ENCODE measurements at places on chromosomes 5 and 9.

DNA sequence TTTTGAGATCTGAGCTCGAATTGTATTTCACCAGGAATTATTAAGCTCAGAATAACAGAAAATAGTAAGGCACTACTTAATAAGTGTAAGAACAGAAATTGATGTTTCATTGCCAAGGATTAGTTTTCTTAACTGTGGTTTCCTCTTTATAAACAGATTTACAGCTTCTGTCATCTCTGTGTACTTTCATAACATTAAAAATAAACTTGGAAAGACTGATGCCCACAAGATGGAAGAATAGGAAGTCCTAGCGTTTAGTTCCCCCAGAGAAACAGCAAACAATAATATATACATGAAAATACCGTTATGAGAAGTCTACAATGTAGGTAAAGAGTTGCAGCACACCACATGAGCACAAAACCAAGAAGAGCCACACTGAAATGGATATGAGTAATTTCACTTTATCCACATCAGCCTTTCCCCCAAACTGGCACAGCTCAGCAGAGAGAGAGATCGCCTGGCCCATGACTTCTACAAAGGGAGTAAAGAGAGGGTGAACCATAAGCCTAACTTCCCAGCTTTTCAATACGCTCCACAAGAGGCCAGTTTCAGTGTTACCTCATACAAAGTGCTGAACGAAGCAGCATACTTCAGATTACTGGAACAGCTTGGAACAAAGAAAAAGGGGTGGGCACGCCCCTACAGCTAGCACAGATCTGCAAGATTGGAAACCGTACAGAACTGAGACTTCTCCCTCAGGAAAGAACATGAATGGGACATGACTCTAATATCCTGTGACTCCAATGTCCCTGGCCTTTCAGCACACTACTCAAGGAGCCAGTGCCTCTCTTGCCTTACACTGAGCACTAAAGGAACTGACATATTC is 75.4 kb downstream of the EMB start:
- DNase-seq: no peak

DNA sequence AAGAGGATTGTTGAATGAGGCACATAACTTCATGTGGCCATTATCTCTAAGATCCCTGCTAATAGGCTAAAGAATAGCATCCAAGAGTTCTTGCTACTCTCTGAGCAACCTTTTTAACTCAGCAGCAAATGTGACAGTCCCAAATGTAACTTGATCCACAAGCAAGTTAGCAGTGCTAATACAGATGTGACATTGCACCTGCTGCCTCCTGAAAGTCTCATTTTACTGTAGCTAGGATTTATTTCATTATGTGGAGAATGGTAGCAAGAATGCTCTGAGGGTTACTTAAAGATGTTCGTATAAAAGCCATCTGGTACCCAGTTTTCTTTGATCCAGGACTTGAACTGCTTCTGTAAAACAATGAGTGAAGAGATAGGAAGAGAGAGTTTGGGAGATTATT is 45.8 kb downstream of the CDH10 start:
- no peak for DNase-seq

DNA sequence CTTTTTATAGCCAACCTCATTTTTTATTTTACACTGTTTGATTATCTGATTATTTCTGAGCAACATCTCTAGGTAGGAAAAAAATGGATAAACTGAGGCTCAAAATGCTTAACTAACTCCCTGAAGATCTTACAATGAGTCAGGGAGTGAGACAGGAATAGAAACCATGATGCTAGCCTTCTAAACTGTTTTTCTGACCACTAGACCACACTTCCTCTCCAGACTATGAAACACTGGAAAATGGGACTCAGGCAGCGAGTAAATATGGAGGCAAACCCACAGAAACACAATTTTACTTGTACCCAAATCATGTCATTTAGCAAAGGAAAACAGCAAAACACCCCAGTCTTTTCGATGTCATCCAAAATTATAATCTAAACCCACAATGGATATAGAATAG is 129.9 kb upstream of the ANKH start:
- no peak for DNase-seq

DNA sequence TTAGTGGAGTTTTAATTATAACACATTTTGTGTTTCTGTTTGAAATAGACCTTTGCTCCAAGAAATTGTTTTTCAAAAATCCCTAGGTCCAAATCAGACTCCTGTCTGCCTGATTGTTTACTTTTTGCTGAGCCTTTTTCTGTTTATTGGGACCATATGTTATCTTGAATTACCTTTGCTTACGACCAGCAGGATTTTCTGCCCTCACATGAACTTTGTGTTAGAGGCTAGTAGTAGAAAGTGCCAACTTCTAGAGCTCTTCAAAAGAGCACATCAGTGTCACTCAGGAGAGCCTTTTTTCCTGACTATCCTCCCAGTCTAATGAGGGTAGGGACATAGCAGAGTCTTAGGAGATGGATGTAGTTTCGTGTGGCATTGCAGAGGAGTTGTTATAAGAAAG is 10.2 kb downstream of the RECK start:
- no peak for DNase-seq

DNA sequence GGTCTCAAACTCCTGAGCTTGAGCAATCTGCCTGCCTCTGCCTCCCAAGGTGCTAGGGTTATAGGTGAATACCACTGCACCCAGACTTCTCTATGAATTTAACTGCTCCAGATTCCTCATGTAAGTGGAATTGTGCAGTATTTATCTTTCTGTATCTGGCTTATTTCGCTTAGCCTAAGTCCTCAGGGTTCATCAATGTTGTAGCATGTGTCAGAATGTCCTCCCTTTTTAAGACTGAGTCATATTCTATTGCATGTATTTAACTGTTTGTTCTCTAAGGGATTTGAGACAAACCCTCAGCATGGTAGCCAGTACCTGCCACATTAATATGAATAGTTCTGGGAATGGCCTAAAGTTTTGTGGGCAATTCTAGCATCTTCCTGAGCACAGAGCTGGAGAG is 53.9 kb upstream of the TUT7 start:
- DNase-seq: no peak

GRCh38 chr5:112397690-112398089 is 21.4 kb downstream of the EPB41L4A start:
- no peak for DNase-seq

GRCh38 chr5:31770132-31770720 is 131.3 kb downstream of the PDZD2 start:
- DNase-seq: no peak

GRCh38 chr5:86376214-86376613 is 241.5 kb upstream of the COX7C start:
- DNase-seq: no peak

DNA sequence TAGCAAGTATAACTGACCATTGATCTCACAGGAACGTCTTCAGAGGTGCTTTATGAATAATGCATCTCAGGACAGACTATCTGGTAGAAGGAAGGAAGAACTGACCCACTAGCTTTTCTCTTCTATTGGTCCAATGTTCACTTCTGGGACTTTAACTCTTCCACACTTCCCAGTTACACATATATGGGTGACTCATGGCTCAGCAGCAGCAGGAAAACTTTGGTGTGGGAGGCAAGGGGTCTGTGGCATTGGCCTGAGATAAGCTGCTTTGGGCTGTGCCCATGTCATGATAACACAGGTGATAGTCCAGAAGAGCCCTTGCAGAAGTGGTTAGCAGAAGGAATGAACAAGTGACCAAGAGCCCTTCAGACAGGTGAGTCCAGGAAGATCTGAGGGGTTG is 148.8 kb downstream of the RAB3C start:
- DNase-seq: no peak

GRCh38 chr5:53922508-53923498 is 362.4 kb downstream of the NDUFS4 start:
- DNase-seq: peak; percentile 73

DNA sequence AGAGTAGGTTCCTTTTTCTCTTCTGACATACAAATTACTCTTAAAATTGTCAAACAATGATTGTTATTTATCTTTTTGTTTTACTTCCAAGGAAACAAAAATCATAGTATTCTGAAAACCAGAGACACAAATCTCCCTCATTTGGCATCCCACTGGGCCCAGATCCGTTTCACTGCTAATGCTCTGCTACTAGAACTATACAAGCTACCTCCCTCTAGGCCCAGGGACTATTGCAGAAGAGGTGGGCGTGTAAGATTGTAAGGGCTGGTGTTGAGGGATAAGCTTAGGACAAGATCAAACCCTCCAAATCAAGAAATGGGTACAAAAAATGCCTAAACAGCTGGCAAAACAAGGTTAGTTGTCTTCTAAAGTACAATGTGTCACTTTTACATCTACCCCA is 928.9 kb upstream of the CDH10 start:
- DNase-seq: no peak

- DNase-seq: no peak
Measured at GRCh38 chr5:141735823-141736222, 53.8 kb upstream of the ARAP3 start.

DNA sequence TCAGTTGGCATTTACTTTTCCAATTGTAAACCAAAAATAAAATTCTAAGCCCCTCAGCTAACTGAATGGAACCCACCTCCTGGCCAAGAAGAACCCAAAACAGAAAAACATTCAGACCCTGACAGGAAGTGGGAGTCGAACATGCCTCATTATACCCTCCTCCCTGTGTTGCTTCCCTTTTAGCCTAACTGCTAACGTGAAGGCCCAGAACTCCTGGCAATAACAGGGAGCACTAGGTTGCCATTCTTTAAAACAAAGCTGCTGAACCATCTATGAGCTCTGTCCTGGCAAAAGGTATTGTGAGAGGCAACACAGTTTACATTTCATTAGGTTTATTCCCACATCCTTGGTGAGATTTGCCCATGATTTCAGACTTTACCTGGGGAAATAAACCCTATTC is 481.4 kb downstream of the CHSY3 start:
- no peak for DNase-seq

- DNase-seq: no peak
Measured at GRCh38 chr5:98205691-98206461, 567.6 kb upstream of the RGMB start.

DNA sequence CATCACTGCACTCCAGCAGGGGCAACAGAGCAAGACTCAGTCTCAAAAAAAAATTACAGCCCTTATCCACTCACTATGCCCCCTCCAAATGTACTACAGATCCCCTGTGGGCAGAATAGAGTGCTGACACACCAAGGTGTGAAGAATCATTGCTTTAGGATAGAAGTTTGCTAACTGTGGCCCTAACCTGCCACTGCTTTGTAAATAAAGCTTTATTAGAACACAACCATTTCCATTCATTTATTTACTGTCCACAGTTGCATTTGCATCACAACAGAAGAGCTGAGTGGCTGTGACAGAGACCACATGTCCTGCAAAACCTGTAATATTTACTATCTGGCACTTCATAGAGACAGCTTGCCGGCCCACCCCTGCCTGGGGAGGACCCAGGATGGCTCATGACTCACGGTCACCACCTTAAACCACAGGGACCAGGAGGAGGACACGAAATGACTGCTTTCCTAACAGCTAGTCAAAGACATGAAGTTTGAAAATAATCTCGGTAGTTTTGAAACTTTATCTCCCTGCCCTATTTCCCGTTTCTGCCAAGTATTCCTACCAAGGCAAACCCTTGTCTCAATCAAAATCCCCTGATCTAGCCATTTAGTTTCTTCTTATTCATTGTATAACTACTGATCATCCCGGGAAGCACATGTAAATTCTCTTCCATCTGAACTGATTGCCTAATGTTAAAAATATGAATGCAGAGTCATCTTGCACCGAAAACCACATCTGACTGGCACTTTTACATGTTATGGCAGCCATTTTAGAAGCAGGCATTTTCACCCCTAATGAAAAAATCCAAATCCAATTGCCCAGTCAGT is 206.1 kb downstream of the SLIT3 start:
- DNase-seq: no peak

DNA sequence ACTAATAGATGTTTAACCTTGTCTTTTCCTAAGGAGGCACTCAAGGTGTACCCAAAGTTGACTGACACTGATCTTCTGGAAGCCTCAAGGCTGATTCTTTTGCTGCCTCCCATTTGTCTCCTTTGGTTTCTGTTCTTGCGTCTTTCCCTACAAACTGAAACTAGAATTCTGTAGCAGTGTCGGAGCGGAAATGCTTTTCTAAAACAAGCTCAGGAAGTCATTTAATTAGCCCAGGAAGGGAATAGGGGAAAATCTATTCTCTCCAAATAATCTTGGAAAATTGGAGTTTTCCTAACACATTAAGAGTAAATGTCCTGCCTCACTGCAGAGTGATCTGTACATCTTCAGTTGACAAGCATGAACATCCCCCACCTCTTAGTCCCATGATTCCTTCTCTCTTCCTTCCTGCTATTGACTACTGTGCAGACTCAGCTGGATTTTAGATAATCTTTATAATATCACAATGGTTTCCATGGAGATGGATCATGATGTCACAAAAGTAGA is 182.7 kb downstream of the NR3C1 start:
- DNase-seq: no peak

- DNase-seq: no peak
Measured at GRCh38 chr5:16737209-16737608, 120.4 kb upstream of the RETREG1 start.

- DNase-seq: no peak
Measured at GRCh38 chr5:22844155-22844554, 9.0 kb downstream of the CDH12 start.

DNA sequence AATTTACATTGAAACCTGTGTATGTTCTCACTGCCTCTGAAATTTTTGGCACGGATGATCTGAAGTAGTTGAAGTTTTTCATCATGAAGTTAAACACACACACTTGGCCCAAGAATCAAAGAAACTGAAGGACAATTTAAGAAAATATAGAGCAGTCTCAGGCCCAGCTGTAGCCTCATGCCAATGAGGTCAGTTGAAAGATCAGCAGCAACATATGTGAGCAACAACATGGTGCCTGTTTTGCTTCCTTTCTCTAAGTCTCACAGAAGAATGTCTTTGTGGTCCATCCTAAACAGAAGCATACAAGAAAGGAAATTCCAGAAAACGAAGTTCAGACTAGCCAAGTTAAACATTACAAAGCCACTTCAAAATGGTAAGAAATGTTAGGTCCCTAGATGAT is 1737.2 kb downstream of the MAT2B start:
- no peak for DNase-seq

- DNase-seq: no peak
Measured at GRCh38 chr5:33067291-33067690, 356.2 kb downstream of the NPR3 start.

DNA sequence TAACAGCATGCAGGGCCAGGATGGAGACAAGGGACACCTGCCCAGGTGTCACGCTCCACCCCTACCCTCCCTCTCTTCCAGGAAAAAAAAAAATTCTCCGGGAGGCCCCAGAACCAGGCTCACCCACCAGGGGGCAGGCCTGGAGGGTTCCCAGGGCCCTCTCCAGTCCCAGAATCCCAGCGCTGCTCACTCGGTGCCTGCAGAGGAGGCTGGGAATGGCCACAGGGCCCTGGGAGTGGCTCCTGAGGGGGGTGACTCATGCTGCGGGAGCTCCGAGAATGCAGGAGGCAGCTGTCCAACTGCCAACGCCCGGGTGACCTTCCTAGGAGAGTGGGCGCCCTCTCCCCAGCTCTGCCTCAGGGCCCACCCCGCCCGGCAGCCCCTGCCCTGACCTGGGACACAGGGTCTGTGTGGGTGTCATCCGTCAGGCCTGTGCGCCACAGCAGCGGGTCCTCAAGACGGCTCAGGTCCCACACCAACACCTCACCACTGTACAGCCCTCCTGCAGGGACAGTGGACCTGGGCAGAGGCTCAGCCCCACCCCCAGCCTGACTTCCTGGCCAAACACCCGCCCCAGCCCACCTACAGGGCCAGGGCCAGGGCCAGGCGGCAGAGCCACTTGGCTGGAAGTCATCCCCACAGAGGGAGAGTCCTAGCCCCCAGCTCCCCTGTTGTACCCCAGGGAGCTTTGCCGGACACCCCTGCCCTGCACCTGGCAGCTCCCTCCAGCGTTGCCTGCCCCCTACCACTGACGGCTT is 21.2 kb downstream of the DYNC2I2 start:
- no peak for DNase-seq

- no peak for DNase-seq
Measured at GRCh38 chr9:72065076-72065475, 4.7 kb upstream of the C9orf57 start.
